ENCODE measurements at places on chromosomes 16 and 17.

DNA sequence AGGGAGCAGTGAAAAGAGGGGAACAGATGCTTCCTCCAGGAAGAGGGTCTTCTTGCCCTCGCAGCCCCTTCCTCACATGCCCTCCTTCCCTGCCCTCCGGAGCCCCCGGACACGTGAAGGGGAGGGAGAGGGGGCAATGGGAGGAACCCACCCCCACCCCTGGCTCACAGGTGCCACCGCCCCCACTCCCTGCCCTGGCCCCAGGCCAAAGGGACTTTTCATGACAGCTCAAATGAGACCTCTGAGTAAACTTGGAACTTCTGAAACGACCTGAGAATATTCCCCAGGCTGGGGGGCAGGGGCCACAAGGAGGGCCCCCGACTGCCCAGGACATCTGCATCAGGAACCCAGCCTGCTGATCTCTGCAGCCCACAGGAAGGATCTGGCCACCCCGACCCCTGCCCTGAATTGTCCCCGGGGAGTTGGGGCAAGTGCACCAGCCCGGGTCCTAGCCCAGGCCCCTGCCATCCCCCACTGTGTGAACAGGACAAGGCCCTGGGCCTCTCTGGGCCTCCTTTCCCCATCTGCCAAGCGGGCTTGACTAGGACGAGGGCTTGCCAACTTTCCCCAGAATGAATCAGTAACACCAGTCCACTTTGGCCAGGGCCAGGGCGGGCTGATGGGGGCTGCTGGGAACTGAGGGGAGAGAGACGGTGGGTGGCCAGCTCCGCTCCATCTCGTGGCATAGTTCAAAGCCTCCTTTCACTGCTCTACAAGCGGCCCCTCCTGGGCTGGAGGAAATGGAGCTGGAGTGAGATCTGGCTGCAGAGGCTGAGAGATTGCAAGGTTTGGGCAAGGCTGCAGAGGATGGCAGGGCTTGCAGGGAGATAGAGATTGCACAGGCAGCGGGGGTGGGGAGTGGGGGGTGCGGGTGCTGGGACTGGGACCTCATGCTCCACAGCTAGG lies 3.8 kb downstream of the IL21R start:
- peak; percentile 50 for DNase-seq

DNA sequence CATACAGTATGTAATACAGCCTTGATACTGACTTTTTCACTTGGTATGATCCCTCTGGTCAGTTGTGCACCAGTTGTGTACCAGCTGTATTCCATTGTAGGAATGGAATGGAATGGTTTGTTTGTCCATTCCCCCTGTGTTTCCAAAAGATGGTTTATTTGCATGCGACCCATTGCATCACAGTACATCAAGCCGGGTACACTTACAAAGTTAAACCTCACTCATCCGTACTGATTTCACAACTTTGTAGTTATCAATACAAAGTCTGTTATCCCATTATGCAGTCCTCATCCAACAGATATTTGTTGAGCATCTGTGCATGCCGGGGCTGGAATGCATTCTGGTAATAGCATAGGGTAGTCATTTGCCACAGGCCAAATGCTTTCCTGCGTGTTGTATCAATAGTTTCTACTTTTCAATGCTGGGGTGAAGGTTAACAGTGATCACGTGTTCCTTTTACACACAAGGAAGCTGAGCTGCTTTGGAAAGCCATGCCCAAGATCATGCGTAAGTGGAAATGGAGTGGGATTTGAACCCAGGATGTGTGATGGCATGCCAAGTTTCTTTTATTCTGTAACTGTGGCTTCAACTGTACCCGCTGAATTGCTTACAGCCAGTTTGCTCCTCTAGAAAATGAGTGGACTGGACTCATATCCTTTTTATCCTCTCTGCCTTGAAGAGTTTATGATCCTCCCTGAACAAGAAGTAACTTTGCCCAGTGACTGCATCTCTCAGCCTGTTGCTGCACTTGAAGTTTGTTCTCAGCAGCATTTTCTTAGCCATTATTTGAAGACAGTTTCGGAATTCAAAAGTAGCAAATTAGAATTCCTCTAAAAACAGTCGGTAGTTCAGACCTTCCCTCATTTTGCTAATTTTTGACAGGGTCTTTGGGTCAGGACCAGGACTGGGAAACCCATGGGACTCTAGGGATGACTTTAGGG lies 228.5 kb downstream of the CCDC182 start:
- no peak for DNase-seq

DNA sequence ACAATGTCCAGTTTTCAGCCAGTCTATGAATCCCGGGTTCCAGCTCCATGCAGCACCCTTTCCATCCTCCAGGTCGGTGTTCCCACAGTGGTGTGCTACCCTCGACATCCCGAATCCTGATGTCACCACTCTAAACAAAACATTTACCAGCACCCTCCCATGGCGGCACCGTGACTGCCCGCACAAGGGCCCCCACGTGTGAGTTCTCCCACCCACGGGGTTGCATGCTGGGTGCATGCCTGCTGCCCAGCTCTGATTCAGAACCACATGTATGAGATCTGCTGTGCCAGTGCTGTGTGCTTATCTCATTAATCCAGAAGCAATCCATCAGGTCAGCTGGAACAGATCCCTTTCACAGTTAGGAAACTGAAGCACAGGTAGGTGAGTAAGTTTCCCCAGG lies 57.4 kb downstream of the C16orf78 start:
- no peak for DNase-seq

- DNase-seq = no peak
These were observed 16.3 kb downstream of the SHISA9 start for GRCh38 chr16:12917653-12918052.

GRCh38 chr16:4733211-4733742 lies 794 bp downstream of the ANKS3 start:
- DNase-seq = no peak

- no peak for DNase-seq
These were observed 20.7 kb upstream of the TVP23A start for GRCh38 chr16:10839279-10839666.

- no peak for DNase-seq
These were observed 8.2 kb downstream of the TK2 start for GRCh38 chr16:66541388-66542355.

GRCh38 chr17:44872131-44872768 lies 24.6 kb downstream of the HIGD1B start:
- no peak for DNase-seq

DNA sequence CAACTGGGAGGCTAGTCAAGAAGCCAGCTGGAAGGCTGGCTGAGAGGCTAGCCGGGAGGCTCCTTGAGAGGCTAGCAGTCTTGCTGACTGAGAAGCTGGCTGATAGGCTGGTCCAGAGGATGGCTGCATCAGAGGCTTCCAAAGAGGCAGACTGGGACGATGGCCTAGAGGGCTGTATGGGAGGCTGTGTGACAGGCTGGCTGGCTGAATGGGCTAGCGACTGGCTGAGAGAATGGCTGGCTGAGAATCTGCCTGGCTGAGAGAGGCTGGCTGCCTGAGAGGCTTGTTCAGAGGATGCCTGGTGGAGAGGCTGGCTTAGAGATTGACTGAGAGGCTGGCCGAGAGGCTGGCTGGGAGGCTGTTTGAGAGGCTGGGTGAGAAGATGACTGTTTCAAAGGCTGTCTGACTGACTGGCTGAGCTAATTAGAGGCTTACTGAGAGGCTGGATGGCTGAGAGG lies 34.8 kb upstream of the ACSM2B start:
- DNase-seq = no peak

DNA sequence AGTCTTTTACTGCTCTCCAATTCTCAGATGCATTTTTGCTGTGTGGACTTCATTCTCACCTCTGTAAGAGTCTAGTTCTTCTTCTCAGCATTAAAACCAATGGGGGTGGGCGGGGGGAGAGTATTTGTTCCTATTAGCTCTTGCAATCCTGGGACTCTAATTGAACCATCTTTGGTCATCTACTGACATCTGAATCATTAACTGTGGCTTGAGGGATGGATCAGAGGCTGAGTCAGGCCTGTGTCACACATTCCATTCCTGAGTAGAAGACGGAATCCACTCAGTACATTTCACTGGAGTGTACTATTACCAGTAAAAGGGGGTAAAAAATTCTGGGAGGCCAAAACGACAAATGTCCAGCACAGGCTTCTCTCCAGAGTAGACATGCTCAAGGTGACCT lies 12.8 kb upstream of the ZNF23 start:
- DNase-seq = no peak

DNA sequence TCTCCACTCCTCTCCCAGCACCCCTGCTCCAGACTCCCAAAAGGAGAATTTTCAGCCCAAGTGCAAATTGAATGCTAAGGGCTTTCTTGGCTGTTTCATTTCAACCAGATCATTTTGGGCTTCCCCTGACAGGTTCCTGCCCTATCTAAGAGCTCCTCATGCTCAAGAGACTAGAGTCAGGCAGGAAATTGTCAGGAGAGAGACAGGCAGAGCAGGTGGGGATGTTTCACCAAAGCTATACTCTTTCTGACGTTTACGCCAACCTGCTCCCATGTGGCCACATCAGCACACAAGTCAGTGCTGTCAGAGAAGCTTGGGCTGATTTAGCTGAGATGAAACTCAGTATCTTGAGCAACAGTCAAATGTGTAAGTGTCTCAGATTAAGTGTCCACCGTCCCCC lies 31.4 kb downstream of the HIC1 start:
- DNase-seq = no peak

- DNase-seq = no peak
These were observed 2.3 kb downstream of the BAHCC1 start for GRCh38 chr17:81397314-81398175.

DNA sequence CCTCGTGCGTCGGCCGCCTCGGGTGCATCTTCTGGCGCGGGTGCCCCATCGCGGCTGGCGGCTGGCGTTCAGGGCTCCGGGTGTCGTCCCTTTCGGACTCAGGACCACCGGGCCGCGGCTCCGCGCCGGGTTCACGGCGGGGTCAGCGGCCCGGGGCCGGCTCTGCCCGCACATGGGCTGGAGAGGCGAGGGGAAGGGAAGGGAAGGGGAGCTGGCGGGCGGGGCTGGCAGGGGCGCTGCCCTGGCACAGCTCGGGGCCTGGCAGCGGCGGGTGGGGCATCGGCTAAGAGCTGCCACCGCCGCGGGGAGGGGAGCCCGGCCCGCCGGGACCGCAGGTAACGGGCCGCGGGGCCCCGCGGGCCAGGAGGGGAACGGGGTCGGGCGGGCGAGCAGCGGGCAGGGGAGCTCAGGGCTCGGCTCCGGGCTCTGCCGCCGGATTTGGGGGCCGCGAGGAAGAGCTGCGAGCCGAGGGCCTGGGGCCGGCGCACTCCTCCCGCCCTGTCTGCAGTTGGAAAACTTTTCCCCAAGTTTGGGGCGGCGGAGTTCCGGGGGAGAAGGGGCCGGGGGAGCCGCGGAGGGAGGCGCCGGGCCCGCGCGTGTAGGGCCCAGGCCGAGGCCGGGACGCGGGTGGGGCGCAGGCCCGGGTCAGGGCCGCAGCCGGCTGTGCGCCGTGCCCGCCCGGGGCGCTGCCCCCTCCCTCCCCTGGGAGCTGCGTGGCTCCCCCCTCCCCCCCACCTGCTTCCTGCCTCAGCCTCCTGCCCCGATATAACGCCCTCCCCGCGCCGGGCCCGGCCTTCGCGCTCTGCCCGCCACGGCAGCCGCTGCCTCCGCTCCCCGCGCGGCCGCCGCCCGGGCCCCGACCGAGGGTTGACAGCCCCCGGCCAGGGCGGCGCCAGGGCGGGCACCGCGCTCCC lies 646 bp downstream of the HIC1 start:
- peak; percentile 70 for DNase-seq

- no peak for DNase-seq
These were observed 3.3 kb upstream of the PRSS33 start for GRCh38 chr16:2790631-2791030.

- DNase-seq = no peak
These were observed 15.2 kb upstream of the CLEC18C start for GRCh38 chr16:70158261-70158939.

DNA sequence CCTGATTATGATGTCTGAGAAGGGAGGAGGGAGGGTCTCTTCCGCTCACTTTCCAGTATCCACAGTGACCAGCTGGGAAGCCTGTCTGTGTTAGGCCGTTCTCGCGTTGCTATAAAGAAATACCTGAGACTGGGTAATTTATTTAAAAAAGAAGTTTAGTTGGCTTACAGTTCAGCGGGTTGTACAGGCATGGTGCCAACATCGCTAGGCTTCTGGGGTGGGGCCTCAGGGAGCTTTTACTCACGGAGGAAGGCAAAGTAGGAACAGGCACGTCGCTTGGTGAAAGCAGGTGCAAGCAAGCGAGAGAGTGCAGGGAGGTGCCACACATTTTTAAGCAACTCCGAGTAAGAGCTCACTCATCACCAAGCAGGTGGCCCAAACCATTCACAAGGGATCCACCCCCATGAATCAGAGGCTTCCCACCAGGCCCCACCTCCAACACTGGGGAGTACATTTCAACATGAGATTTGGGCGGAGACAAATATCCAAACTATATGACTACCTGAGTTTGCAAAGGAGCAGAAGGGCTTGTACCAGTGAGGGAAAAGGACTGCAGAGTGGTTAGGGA lies 137.5 kb downstream of the CCDC182 start:
- no peak for DNase-seq

DNA sequence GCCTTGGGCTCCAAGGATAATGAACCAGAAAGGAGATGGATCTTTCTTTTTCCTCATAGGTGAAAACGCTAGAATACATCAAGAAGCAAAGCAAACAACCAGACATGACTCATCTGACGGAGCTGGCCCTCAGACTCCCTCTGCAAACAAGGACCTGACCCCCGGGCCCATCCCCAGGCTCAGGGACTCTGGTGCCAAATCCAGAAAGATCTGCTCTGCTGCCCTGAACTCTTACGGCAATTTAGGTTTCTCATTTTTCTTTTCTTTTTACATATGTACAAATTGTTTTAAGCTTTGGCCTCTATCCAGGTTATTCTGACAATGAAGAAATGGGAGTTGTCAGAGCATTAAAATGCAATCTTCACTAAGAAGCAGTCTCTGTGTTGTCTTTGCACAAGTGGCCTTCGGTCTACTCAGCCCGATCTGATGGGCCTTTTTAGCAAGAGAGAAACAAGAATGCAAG lies 17.7 kb downstream of the KNOP1 start:
- no peak for DNase-seq

DNA sequence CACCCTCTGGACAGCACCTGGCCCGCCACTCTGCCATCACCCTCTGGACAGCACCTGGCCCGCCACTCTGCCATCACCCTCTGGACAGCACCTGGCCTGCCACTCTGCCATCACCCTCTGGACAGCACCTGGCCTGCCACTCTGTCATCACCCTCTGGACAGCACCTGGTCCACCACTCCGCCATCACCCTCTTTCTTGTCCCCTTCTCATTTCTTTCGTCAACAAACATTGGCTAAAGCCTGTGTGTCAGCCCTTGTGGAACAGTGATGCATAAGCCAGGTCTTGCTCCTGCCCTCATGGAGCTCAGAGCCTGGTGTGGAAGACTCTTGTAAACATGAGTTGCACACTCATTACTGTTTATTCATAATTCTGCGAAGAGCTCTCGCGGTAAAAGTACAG lies 31.2 kb downstream of the CDK5R1 start:
- no peak for DNase-seq

DNA sequence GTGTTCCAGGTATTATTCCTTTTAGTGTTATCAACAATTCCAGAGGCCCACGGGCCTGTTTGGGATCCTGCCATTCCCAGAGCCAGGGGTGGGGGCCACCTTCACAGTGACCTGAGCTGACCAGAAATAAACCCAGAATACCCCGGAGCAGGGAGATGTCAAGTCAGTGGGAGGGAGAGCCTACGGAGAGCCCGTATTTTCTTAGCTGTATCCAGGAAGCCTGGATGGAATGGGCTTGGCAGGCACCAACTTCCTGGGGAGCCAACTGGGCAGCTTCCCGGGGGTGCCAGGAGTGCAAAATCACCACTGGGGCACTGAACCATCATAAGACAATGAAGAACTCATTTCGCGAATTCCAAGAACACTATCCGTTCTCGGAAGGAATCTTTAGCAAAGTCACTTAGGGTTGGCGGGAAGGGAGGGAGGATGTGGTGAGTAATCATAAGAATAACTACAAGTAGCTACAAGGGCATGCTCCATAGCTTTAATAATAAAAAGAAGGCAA lies 13.2 kb upstream of the MRTFB start:
- no peak for DNase-seq
